ENCODE measurements at places on chromosomes 11 and 22.

- no peak for DNase-seq
Observed at GRCh38 chr22:29328566-29329500, 13.3 kb upstream of the RASL10A start.

DNA sequence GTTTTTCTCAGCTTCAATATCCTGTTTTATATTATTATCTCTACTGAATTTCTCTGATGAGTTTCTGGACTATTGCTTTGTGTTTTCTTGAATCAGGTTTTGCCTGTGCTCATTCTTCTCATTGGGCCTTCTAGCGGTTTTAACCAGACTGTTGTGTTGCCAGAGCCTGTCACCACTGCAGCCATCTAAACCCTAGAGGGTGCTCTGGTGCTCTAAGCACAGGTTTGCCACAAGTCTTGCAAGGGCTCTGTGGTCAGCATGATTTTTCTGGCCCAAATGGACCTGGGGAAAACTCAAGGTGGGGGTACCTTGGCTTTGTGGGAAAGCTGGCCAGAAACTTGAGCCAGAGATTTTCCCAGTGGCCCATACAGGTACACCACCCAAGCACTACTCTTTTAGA lies 52.4 kb upstream of the TYR start:
- no peak for DNase-seq

- no peak for DNase-seq
Observed at GRCh38 chr11:23974051-23974450, 522.8 kb upstream of the LUZP2 start.

DNA sequence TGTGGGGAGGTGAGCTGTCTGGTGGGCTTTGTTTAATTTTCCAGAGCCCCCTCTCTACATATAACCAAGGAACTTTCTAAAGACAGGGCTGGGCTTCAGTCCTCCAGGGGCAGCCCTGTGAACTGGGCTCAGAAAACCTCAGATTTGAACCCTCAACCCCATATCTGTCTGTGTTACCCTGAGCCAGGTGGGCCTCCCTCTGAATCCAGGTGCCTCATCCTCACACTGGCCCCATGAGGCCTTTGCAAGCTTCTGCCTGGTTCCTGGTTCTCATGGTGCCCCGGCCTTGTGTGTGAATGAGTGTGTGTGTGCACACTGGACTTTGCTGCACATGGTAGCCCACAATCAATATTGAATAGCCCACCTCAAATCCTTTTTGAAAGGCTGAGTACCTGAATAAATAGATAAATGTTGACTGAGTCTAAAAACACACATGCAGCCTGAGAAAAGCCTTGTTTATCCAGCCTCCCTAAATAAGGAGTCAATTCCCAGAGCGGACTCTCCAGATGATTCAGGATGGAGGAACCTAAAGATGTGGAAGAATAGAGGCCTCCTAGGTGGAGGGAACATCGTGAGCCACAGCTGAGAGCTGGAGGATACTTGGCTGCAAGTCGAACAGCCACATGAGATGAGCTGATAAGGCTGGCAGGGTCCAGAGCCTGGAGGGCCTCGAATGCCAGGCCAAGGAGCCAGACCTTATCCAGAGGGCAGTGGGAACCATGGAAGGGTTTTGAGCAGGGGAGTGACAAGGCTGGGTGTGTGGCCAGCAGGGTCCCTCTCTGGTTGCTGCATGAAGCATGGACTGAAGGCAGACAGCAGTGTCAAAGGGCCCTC lies 28.1 kb upstream of the P2RY2 start:
- DNase-seq = no peak

DNA sequence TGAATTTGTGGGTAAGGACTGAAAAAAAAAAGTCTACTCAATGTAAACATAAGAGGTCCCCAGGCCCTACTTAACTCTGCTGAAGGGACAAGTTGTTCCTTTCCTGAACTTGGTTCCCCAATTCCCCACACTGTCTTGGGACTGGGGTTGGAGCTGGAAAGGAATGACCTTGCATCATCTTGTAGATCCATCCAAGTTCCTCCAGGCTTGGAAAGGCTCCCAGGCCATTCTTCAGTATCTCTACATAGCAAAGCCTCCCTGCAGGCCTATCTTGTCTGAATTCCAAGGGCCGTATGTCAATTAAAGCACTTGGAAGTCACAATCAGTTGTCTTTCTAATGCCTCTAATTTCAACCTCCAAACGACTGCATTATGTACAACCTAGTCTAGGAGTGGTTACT lies 361.2 kb downstream of the TMEM135 start:
- no peak for DNase-seq

GRCh38 chr11:125379565-125379964 lies 116.5 kb downstream of the FEZ1 start:
- no peak for DNase-seq

DNA sequence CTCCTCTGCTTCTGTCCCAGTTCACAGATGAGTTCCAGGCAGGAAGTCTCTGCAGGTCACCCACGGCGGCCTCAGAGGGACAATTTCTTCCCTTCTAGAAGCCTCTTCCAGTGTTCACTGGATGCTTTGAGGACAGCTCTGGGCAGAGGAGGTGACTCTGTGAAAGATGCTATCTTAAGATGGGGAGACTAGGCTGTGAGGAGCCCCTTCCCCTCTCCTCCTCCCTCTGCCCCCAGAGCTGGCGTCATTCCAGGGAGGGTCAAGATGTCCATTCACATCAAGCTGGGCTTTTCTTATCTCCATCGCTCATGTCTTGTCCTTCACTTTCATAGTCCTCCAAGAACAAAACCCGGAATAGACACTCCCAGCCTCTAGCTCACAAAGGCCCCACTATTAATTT lies 3.3 kb downstream of the APLNR start:
- DNase-seq = no peak

GRCh38 chr11:64482588-64482987 lies 108.4 kb upstream of the SLC22A12 start:
- DNase-seq = no peak

DNA sequence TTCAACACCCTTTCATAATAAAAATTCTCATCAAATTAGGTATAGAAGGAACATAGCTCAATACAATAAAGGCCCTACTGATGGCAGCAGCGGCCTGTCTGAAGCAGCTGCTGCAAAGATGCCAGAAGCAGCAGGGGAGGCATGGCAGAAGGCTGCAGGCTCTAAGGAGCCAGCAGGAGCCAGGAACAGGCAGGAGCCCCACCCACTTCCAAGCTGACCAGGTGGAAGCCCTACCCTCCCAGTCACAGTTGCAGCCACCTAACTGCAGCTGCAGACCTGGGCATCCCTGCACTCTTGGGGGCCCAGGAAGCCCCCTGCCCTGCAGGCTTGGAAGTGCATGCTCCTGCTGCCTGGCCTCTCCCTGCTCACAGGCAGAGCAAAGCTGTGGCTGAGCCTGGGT lies 18.2 kb upstream of the OR6A2 start:
- DNase-seq = peak; percentile 60

DNA sequence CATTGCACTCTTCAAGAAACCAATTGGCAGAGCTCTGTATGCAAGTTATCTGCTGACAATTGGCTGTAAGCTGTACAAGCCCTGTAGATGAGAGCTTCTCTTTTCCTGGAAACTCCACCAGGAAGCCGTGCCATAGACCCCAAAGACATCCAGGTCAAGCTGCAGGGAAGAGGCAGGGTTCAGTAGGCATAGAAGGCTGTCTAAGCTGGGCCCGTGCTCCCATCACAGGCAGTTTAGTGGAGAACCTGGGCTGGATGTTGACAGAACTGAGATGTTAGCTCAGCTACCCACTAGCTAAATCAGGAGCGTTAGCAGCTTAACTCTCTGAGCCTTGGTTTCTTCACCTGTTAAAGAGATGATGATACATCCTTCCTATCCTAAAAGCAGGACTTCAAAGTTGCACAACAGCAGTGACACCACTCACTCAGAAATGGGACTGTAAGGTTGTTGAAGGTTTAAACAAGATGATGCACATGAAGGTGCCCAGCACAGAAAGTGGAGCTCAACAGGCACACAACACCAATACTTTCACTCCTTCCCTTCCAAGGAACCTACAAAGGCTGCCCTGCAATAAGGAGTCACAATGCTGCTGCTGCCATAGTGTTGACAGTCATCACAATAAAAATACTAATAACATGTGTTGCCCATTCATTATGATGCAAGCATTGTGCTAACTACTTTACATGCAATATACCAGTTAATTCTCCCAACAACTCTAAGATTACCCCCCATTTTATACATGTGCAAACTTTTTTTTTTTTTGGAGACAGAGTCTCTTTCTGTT lies 115.4 kb downstream of the ZBTB16 start:
- no peak for DNase-seq

GRCh38 chr22:27420817-27421361 lies 380.7 kb downstream of the MN1 start:
- peak; percentile 90 for DNase-seq

DNA sequence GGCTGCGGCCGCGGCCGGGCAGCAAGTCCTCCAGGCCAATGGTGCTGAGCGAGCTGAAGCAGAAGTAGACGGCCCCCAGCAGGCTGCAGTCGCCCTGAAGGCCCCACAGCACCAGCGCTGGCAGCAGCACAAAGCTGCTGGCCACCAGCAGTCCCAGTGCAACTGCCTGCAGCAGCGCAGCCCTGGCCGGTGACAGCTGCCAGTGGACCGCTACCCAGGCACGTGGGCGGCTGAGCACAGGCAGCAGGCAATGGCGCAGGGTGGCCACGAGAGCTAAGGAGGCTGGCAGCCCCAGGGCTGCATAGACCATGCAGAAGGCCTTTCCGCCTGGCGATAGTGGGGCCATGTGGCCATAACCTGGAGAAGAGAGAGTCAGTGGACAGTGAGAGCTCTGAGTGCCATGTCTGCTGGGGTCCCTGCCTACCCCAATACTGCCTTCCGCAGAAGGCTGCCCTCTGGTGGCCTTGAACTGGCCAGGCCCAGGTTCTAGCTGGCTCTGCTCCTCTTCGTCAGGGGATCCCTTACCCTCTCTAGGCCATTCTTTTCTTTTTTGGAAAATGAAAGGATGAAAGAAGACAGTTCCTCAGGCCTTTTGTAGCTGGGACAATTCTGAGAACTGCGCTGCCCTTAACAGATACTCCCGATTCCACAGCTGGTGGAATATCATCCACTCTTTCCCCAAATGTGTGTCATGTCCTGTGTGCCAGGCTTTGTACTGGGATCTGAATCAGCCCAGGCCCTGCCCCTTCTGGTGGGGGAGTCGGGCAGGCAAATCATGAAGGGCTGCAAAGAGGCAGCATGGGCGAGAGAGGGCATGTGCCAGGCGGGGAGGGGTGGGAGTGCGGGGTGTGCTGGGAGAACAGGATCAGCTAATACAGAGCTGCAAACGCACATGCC lies 1.8 kb downstream of the KCNK7 start:
- DNase-seq = no peak

DNA sequence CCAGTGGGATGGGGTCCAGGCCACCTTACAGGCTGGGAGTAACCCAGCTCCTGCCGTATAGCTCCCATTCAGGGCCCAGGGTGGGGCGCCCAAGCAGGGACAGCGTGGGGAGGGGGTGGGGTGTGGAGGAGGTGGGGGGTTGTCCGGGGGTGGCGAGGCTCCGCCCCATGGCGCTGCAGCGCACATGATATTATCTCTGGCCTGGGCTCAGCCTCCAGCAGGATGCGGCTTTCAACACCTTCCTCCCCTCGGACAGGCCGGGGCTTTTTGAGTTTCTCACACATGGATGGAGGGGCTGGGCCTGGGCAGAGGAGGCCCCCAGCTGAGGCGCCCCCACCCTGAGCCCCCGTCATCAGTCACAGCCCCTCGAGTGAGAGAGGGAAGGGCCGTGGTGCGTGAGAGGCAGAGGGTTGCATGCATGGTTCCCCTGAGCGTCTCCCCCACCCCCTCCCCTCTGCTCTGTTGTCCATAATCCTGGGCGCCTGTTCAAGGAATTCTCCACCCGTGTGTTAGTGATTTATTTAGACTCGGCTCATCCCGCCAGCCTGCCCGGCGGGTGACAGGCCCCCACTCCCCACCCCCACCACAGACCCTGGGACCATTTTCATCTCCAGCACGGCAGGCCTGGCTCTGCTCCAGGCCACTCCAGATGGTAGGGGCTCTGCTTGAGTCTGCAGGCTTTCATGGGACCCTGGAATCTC lies 44.9 kb downstream of the WNT11 start:
- DNase-seq = peak; percentile 59

- peak; percentile 76 for DNase-seq
Observed at GRCh38 chr11:26199331-26200095, 132.4 kb upstream of the ANO3 start.

- no peak for DNase-seq
Observed at GRCh38 chr11:105162506-105162905, 22.9 kb upstream of the CARD18 start.

DNA sequence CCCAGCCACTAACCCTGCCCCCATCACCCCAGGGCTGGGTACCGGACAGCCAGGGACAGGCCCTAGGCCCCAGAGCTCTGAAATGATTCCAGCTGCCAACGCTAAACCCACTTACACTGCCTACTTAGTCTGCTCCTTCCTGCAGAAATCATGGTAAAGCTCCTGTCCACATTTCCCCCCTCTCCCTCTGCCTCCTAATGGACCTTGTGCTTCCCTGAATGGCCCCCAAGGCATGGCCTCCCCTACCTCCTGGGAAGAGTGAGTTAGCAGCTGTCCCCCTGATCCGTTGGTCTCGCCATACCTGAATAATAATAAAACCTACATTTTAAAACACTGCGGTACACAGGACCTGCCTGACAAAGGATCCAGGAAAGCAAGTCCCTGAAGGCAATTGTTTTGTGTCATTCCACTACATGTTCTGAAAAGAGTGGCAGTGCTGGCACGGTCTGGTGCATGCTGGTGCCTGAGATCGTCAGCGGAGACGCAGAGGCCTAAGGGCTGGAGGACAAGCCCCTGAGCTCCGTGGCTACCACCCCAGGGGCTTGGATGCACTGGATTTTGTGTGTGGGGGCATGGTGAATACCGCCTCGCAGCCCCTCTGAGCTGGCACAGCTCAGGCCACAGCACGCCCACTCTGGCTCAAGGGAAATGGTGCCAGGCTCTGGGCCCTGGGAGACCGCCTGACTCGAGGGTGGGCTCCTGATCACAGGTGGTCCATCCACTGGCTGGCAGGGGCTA lies 186.3 kb downstream of the CTTN start:
- no peak for DNase-seq

GRCh38 chr11:11316651-11317230 lies 36.3 kb downstream of the CSNK2A3 start:
- DNase-seq = no peak

GRCh38 chr11:17543041-17543440 lies 1.2 kb downstream of the USH1C start:
- no peak for DNase-seq

GRCh38 chr11:29217901-29218300 lies 798.9 kb downstream of the KCNA4 start:
- DNase-seq = peak; percentile 45

GRCh38 chr11:68735646-68736045 lies 15.7 kb downstream of the TESMIN start:
- DNase-seq = peak; percentile 1

DNA sequence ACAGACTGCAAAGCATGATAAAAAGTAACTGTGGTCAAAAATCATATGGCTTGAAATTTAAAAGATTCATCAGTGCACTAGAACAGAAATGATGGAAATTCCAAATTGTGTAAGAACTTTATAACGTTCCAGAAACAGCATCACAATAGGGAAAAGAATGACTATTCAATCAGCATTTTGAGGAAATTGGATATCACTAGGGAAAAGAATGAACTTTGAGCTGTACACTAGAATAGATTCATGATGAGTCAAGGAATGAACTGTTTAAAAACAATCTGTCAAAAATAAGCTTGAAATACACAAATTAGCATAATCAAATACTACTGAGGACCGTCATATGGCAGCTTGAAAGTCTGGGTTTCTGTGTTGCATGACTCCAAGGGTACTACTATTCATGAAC lies 20.5 kb upstream of the HEPHL1 start:
- DNase-seq = no peak

- DNase-seq = no peak
Observed at GRCh38 chr11:1682225-1682905, 14.6 kb upstream of the KRTAP5-6 start.

- peak; percentile 91 for DNase-seq
Observed at GRCh38 chr11:94134651-94135512, 6.2 kb downstream of the PANX1 start.

- DNase-seq = no peak
Observed at GRCh38 chr11:124892146-124892545, 5.5 kb downstream of the ROBO4 start.
